ENCODE measurements at places on chromosomes 16 and 17. TPM values are rescaled to one million over a fixed set of nuclear protein-coding genes. Genes with fewer than 3 reads are reported as not detected.
A peak's percentile ranks its signal among the peaks of the same experiment; 100 is the strongest.

GRCh38 chr17:80647746-80648145, 103.1 kb downstream of the RPTOR start:
- no peak for DNase-seq

GRCh38 chr17:70123193-70123592, 46.1 kb upstream of the KCNJ2 start:
- no peak for DNase-seq

- no peak for DNase-seq
Measured at GRCh38 chr16:84673203-84673535, 24.9 kb downstream of the KLHL36 start.

DNA sequence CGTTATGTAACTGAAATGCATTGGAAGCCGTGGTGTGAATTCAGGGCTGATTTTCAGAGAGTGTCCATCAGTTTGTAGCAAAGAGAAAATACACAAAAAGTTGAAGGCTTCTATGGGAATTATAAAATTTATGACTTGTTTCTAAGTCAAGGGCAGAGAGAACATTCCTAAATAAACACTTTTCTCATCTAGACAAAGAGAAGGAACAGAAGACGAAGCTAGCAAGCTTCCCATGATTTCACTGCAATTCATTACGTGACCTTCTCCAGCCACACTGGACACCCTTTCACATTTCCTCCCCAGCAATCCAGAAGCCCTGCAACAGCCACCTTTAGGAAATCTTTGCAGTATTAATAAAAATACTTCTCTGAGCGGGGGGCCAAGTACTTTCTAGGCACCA, 67.8 kb downstream of the TMEM100 start:
- no peak for DNase-seq

- DNase-seq, result no peak
Measured at GRCh38 chr17:42651392-42651791, 7.7 kb upstream of the TUBG2 start.

- DNase-seq, result no peak
Measured at GRCh38 chr16:56245197-56245596, 53.9 kb downstream of the GNAO1 start.

- no peak for DNase-seq
Measured at GRCh38 chr16:68411086-68411485, 37.2 kb downstream of the SMPD3 start.

DNA sequence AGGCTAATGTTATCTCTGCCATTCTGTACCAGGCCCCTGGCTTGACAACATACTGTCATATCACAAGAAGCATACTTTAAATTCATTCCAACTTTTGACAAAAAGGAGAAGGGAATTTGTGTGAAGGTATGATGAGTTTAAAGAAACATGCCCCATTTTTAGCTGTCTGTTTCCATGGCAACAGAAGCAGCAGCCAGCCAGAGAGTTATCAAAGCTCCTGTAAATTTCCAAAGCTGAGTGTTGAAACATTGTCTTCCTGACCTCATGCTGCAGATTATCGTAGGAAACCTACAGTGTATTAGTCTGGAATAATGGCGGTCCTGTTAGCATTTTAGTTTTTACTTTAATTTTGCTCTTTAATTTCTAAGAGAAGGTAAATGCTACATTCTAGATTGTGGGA, 124.9 kb downstream of the MRTFB start:
- DNase-seq, result no peak

DNA sequence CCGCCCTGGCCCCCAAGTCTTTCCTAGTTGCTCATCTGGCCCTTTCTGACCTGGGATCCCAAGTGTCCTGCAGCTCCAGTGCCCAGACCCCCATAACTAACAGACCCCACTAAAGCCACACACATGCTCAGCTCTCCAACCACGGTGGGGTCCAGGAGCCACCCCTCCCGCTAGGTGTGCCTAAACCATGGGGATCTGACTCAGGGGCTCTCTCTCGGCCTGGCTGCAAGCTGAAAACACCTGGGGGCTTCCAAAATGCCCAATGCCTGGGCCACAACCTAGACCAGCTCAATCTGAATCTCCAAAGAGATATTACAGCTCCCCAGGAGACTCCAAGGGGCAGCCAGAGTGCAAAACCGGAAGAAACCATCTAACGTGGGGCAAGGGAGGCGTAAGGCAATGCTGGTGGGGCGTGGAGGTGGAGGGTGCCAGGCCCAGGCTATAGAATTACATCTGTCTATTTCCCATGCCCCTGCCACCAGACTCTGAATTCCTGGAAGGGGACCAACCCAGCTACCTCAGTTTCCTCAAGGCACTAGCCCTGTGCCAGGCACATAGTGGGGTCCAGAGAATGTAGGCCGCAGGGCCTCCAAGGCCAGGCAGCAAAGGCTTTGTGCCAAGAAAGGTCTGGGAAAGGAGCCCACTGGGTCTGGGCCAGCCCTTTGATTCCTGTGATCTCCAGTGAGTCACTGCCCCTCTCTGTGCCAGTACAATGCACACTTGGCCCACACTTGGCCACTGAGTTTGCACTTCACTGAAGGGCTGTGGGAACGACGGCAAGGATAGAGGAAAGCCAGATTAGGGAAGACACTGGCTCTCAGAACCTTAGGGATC, 3.3 kb downstream of the CD2BP2 start:
- DNase-seq, result peak; percentile 62

- no peak for DNase-seq
Measured at GRCh38 chr17:55421179-55421934, at the start of gene MMD. MMD (minus strand) TSS chr17:55421835; CDS start chr17:55421695, 140 bp downstream.

The ABCA10 gene
- 12.8 TPM for total RNA-seq

The MYLK3 gene
- 0.48 TPM for total RNA-seq

The HSBP1 gene
- total RNA-seq, result 20.0 TPM

The TOP2A gene
- 12.7 TPM for total RNA-seq

The MLKL gene
- 18.4 TPM for total RNA-seq

The PRSS33 gene
- total RNA-seq, result not detected

Measured in omental fat pad (tissue), 4 donors.